Stimulated activated CD4-positive, alpha-beta T cell treated with anti-CD3 and anti-CD28 coated beads, Interleukin-1b, Interleukin-23, amount 100 ng/mL, for 4 hours (primary cell): ENCODE measurements at places on chromosomes 12 and 14.

GRCh38 chr14:71354801-71355200 lies 447.5 kb downstream of the PCNX1 start:
- DNase-seq: no peak

- DNase-seq: peak; percentile 79
Observed at GRCh38 chr14:21913759-21914158, 240.1 kb upstream of the OR4E1 start.

GRCh38 chr12:20368114-20368650 lies at the start of gene PDE3A:
TSS of gene PDE3A (plus strand) at chr12:20368537. CDS start at chr12:20369285, 748 bp downstream.
- DNase-seq: no peak

DNA sequence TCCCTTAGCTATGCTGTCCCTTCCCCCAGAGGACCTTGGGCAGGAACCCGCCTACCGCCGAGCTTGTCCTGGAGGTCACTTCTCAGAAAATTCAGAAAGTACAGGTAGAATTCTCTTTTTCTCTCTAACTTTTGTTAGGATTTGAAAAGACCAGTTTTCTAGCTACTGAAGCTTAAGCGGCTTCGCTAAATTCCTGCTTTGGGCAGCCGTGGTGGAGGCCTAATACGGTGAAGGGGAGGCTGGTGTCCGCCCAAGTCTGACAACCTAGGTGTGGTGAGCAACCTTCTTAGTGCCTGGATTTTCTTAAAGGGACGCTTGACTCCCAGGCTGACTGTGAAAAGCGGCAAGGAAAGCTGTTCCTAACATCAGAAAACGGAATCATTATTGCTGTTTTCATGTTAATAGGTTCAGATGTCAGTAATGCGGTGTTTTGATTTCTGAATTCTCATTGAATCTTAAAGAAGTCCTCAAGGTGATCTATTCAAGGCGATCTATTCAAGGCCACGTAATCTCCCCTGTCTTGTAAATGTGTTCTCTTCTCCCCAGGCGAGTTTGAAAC lies 835 bp downstream of the FGD4 start:
- DNase-seq: no peak

DNA sequence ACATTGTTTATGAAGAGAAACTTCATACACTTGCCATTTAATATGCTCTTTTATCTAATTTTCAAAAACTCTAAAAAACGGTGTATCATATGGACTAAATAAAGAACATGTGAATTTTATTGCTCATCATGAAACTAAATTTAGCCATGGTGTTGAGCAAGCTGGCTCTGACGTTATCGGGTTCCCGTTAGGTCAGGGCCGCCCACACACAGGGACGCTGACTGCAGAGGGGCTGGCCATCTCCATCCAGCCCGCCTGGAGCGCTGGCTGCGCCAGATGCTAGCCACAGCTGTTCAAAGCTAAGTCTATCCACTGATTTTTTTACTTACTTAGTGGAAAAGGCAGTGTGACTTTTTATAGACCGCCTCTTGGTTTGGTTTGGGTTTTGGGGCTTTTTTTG lies 36.5 kb upstream of the DYNC1H1 start:
- no peak for DNase-seq

DNA sequence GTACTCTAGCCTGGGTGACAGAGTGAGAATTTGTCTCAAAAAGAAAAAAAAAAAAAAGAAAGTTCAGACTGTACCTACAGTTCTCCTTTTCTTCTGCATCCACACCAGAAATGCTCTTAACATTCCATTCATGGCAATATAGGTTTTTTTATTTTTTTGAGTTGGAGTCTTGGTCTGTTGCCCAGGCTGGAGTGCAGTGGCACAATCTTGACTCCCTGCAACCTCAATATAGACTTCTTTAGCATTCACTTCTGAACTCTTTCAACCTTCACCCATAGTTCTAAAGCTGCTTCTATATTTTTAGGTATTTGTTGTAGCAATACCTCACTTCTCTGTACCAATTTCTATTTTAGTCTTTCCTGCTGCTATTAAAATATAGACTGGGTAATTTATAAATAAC lies 1095.7 kb downstream of the FLRT2 start:
- DNase-seq: no peak
